ENCODE measurements at places on chromosomes 4 and X. TPM values are rescaled to one million over a fixed set of nuclear protein-coding genes. Genes with fewer than 3 reads are reported as not detected.

DNA sequence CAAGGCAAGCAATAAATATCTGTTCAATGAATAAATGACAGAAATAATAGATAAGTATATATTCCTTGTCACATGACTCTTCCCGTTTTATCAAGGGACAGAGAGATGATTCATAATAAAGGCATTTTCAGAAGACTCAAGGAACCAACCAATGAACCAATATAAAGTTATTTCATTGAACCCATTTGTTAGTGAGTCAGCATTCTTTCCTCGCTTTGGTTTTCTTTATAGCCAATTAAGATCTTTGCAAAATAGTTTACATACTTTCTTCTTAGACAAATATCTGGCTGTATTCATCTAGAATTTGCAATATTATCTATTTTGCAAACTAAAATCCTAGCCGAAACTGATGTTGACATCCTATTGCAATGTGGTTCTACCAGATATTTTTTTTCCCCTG, 269.4 kb downstream of the IL15 start:
- no peak for DNase-seq

- DNase-seq = peak; percentile 11
Observed at GRCh38 chr4:74158466-74159142, 686 bp downstream of the MTHFD2L start.

DNA sequence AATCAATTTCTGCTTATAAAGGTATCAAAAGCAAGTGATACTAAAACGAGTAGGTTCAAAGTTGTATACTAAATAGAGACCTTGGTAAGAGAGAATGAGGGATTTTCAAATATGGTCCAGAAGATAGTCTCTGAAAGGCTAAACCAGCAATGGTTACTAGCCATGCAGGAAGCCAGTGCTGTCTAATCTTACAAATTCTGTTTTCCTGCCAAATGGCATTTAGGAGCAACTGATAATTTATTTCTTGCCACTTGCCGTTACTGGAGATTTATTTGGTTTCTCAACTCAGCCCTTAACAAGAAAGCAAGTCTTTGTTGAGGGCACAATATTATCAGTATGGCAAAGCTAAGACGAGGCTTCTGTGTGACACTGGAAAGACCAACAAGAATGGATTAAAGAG, 47.2 kb downstream of the MAP7D3 start:
- DNase-seq = no peak

DNA sequence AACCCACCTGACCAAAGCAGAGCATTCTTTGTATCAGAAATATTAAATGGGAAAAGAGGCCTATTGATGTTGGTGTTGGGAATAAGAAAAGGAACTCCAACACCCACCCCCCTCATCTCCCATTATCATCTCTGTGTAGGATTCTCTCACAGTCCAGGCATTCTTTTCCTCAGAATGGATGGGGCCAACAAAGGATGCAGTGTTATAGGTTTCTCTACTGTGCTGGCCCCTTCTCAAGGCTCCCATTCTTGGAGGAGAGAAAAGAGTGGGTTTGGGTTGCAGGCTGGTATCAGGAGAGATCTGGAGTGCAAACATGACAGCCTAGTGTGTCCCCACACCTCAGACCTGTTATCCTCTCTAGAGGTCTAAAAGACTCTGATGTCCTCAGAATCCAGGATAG, 59.6 kb downstream of the UGT8 start:
- no peak for DNase-seq

DNA sequence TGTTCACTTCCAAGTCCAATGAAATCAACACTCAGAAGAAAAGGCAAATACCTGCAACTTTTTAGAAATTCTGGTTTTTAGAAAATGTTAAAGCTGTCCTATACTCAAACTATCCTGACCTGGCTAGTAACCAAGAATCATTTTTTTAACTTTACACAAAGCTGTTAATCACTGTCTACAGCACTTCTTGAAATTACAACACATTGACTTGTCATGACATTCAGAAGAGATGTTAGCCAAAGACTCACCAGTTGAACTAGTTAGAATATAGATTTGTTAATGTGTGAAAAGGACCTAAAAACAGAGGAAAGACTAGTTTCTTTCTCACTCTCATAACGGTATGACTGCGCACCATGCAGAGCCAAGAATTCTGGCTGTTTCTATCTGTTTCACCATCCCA, 98.8 kb downstream of the COX18 start:
- DNase-seq = peak; percentile 37

DNA sequence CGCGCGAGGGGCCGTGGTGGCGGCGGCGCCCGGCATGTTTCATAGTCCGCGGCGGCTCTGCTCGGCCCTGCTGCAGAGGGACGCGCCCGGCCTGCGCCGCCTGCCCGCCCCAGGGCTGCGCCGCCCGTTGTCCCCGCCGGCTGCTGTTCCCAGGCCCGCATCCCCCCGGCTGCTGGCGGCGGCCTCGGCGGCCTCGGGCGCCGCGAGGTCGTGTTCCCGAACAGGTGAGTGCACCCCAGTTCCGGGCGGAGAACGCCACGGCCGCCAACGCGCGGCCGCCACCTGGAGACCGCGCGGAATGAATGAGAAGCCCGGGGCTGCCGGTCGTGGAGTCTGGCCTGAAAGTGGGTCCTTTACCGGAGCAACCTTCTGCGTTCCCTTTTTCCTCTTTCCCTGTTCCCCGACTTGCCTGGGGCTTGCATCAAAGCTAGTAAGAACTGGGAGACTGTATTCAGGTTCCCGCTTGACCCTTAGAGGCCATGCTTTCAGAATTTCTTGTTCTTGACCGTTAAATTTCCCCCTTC, 429 bp downstream of the NOCT start:
- DNase-seq = peak; percentile 42

DNA sequence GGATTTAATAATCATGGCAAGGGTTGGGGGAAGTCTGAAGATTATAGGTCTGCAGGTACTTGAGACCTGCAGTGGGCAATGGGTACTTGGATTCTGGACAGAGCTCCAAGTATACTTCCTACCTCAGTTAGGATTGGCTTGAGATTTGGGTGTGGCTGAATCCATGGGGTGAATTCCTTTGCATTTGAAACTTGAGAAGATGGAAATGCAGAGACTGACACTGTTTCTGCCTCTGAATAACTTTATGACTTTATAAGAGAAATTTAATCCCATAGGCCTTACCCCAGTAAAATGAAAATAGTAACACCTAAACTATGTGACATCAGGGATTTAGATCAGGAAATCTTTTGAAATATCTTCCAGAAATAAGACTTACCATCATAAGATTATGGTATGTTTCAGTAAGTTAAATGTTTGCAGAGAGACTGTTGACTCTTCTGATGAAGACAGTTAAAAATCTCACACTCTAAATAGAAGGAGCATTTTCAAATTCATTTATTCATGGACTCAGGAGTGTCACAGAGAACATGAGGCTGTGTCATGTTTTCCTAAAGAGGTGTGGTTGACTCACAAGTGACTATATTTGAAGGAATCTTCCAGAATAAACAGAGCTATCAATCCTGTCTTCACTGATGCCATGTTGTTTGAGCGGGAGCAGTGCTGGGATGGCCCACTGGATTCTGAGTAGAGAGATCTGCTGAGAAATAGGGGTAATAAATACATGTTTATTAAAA, 513.5 kb upstream of the NR3C2 start:
- no peak for DNase-seq

- no peak for DNase-seq
Observed at GRCh38 chr4:114727461-114727860, 128.9 kb downstream of the UGT8 start.

DNA sequence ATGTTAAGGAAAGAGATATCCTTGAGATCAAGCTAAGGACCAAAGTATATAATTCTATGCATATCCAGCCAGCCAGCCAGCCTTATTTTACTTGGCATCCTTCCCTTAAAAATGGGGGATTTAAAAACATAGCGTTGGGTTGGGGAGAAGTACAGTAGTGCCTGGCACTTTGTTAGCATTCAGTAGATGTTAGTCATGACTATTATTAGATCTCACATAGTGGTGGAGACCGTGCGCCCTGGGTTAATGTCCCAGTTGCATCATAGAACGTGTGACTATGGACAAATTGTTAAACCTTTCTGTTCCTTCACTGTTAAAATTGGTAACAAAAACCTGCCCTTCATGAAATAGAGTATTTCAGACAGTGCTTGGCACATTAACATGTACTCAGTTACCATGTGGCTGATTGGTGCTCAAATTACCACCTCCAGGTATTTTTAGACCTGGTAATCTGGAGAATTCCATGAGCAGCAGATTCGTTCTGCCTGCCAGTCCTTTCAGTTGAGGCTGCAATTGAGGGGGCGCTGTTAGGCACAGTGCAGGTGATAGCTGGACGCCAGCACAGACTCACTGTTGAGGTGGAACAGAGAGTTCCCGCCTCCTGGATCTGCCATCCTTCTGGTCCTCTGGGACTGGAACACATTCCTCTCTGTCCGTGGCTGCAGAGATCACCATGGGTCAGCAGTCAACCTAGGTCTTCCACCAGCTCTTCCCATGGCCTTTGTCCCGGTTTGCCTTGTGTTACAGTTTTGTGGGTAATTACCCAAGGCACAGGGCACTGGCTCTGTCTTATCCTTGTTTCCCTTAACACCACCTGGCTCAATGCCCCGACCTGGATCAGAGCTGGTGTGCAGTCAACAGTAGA, 31.7 kb downstream of the RBBP7 start:
- DNase-seq = peak; percentile 48

DNA sequence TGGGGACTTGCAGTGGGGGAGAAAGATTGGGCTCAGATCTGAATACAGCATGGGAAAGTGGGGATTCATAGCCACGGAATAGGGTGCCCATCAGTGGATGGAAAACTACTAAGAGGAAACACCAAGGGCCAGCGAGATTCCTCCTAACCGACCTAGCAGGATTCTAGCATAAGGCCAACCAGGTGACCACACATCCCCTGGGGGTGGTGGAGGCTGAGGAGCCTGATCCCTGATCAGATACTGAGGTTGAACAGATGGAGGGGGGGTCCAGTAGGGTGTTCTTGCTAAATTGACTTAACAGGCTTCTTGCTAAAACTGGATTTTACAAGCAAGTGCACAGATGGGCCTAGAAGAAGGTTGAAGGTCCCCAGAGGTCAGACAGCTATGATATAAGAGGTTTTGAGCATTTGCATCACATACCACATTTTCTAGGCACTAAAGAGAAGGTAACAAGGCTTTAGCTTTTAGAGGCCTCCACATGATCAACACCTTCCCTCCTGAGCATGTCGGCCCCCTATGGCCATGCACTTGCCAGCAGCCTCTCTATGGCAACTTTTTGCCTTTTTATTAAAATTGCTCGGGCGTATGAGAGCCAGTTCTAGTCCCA, 69.1 kb upstream of the PUDP start:
- no peak for DNase-seq

DNA sequence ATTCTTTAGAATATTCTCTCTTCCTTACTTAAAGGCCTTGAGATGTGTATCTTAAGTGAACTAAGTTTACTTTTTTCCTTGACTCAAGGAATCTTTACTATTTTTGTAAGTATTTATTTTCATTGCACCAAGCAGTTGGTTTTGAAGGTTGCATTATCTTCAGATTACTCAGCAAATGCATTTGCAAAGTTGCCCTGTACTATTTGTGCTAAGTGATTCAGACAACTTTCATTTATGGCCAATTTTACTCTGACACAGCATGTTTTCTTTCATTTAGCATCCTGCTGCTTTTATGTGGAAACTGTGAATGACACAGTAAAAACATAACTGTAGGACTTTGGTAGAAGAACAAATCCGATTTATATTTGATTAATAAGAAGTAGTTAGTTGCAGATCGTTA, 191.0 kb downstream of the CCSER1 start:
- DNase-seq = peak; percentile 70

DNA sequence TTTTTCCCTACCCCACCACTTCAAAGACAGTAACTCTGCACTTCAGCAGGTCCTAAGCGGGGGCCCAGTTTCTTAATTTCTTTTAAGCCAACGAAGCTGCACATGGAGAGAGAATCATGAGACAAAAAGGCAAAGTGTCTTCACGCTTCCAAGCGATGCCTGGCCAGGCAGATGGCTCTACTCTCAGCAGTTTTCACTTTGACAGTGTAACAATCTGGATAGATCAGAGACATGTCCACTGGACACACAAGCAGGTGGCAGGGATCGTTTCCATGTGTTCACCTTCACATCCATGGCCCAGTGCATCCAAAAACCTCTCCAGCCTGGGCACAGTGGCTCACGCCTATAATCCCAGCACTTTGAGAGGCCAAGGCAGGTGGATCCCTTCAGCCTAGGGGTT, 27.8 kb downstream of the PPP2R2C start:
- DNase-seq = no peak

- peak; percentile 25 for DNase-seq
Observed at GRCh38 chrX:48649102-48649501, 34.5 kb upstream of the WAS start.

- DNase-seq = no peak
Observed at GRCh38 chrX:55451141-55451540, 786 bp upstream of the MAGEH1 start.

GRCh38 chrX:51421972-51422597, 74.3 kb downstream of the NUDT11 start:
- DNase-seq = no peak

DNA sequence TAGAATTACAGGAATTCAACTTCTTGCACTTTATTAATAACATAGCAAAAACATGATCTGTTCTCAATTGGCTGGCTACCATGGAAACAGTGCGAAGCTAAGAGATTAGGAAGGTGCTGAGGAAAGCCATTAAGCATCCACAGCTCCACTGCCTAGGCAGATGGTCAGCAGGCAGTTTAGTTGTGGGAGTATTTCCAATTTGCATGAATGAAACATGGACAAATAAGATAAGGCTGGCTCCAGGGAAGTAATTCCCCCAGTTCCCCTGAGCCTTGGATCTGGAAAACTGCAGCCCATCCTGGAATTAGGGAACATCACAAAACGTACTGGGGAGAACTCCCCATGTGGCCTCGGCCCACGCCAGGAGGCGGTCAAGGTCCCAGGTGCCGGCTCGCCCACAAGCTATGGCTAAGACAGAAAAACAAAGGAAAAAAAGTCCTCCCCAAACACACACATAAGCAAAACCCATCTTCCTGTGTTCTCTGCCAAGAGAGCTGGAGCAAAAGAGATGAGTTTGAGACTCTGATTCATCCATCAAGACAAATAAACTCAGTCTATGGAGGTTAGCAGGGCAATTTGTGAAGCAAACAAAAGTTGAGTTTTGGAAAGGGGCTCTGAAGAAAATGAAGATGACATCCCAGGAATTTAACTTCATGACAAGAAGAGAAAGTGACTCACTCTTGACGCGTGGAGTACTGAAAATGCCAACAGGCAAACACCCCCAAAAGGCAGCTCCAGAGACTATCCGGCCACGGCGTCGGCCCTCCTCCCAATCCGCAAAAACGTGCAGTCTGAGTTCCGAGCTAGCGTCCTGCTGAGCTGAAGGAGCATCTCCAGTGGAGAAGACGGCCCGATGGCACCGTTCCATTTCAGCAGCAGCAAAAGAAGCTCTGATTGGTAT, 45.1 kb downstream of the IGFBP7 start:
- no peak for DNase-seq

- DNase-seq = peak; percentile 8
Observed at GRCh38 chr4:1246111-1246881, 2.6 kb downstream of the CTBP1 start.

NEUROG2 gene
- total RNA-seq = not detected

CD40LG gene
- not detected for total RNA-seq

MSANTD1 gene
- 1.0 TPM for total RNA-seq

RHOXF1 gene
- total RNA-seq = not detected

RHOH gene
- not detected for total RNA-seq

PDZD4 gene
- 0.19 TPM for total RNA-seq

RBM47 gene
- 0.27 TPM for total RNA-seq

SLC25A6 gene
- 270 TPM for total RNA-seq

GRIA3 gene
- not detected for total RNA-seq

TRIM61 gene
- total RNA-seq = not detected

ARSJ gene
- 35.8 TPM for total RNA-seq

PABPC5 gene
- not detected for total RNA-seq

All from mammary epithelial cell (primary cell).